ENCODE measurements at places on chromosomes 4 and X.
A peak's percentile ranks its signal among the peaks of the same experiment; 100 is the strongest.

- no peak for DNase-seq
These were observed 2.5 kb downstream of the CHIC2 start for GRCh38 chr4:54061873-54062272.

GRCh38 chrX:141969706-141970105, 66.0 kb downstream of the MAGEC1 start:
- no peak for DNase-seq

GRCh38 chr4:123415977-123416376, 19.4 kb downstream of the SPRY1 start:
- peak; percentile 46 for DNase-seq

- DNase-seq, result no peak
These were observed 133.6 kb upstream of the VAMP7 start for GRCh38 chrX:155747520-155747919.

DNA sequence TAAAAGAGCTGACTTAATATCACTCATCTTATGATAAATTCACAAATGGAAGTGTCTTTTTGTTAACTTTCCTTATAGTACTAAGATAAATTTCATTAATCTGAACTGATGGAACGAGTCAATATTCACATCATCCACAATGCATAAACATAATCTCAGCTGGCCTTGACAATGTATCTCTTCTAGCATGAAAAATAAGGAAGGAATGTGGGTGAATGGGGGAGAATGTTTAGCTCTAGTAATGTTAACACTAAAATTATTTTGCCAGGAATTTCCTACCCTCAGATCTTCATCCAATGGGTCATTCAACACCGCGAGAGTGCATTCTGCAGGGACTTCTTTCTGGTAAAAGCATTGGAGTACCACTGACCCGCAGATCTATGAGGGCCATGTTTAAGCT, 15.8 kb downstream of the TRPC3 start:
- no peak for DNase-seq

Data from CD4-positive, alpha-beta T cell treated with Interleukin-15 for 1 hour (primary cell).